CD4-positive, alpha-beta T cell treated with Interleukin-4 for 1 hour (primary cell): ENCODE measurements at places on chromosomes 13 and 19.
A peak's percentile ranks its signal among the peaks of the same experiment; 100 is the strongest.

DNA sequence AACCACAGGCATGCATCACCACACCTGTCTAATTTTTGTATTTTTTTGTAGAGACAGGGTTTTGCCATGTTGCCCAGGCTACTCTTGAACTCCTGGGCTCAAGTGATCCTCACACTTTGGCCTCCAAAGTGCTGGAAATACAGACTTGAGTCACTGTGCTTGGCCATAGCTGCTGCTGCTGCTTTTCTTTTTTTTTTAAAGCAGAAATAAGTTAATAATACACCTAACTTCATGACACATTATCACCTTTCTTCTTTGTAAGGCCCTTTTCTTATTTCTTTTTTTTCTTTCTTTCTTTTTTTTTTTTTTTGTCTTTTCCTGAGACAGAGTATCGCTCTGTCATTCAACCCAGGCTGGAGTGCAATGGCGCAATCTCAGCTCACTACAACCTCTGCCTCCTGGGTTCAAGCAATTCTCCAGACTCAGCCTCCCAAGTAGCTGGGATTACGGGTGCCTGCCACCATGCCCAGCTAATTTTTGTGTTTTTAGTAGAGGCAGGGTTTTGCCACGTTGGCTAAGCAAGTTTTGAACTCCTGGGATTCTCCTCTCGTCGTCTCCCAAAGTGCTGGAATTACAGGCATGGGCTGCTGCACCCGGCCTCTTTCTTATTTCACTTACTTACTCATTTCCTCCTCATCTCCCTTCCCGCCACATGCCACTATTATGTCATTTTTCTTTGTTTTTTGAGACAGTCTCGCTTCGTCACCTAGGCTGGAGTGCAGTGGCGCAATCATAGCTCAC, 8.7 kb downstream of the SHKBP1 start:
- peak; percentile 55 for DNase-seq

- no peak for DNase-seq
These were observed 7.3 kb downstream of the METTL21C start for GRCh38 chr13:102687520-102687919.

DNA sequence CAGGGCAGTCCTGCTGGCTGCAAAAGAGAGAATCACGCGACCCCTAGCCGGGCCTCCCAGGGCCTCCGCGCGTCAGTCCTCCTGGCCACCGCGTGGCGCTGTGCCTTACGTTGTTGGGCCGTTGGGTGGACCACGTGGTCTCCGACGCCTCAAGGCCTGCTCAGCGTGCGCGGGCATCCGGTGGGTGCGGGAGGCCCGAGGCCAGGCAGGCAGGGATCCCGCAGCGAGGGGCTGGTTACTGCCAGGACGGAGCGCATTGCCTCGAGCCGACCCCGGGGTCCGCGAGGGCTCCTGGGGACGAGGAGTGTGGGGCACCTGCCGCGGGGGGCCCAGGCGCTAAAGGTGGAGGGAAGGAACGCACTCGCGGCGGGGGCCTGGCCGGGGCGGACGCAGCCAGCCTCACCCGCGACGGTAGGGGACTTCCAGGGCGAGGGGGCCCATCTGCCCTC, at the start of gene TDRD12:
TDRD12 (plus strand) TSS at position 157 of the 449 bp plus-strand sequence. CDS start 306 bp downstream, outside the sequence.
- no peak for DNase-seq

GRCh38 chr13:86788616-86789015, 882.6 kb upstream of the SLITRK5 start:
- no peak for DNase-seq

- DNase-seq: peak; percentile 12
These were observed 225.6 kb downstream of the RAP2A start for GRCh38 chr13:97659602-97660001.

DNA sequence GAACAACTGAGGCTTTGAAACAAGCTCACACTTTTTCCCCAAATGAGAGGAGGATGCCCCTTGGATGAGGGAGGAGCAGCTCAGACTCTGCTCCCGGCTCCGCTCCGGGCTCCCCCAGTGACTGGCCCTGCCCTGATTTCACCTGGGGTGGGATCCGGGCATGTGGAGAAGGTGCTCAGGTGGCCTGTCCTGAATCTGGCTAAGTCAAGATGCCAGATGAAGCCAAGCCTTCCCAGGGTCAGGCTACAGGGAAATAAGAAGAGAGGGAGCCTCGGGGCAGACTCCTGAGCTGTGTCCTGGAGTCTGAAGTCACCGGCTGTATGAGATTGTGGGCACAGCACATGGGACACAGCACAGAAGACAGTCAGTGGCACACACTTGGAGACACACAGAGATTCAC, 10.3 kb downstream of the CEACAM5 start:
- DNase-seq: no peak
